ENCODE measurements at places on chromosomes 4 and X.

DNA sequence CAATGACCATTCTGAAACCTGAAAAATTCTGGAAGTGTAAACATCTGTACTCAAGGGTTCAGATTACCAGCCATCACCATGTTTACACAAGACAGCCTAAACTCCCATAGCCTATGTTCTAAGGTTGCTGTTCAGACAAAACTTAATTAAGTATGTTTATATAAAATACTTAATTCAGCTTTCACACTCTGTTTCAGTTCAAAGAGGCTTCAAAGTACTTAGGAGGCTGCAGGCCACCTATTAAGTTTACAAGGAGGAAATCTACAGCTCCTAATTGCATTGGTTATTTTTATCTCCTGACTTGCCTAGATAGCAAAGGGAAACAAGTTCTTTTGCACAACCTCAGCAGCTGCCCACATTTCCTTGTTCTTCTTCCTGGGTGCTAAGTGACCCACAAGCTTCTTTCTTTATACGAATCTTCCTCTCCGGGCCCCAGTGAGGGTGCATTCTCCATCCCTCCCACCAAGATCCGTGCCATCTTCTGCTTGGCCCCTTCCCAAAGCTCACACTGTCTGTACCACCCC is 2.0 kb downstream of the GAK start:
- DNase-seq: no peak

DNA sequence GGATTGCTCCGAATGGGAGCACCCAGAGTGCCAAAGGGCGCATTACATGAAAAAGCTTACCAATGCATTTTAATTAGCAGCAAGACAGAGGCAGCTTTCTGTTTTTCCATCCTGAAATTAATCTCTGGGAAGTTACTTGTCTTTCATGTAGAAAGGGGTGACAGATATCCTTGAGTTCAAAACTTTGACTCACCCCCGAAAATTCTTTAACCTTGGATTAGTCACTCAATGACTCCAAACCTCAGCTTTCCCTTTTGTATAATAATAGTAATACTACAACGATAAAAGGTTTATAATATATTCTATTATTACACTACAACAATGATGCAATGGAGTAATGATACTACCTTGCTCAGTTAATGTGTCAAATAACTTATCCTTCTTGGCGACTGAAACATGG is 126.3 kb downstream of the ADAMTS3 start:
- DNase-seq: no peak

DNA sequence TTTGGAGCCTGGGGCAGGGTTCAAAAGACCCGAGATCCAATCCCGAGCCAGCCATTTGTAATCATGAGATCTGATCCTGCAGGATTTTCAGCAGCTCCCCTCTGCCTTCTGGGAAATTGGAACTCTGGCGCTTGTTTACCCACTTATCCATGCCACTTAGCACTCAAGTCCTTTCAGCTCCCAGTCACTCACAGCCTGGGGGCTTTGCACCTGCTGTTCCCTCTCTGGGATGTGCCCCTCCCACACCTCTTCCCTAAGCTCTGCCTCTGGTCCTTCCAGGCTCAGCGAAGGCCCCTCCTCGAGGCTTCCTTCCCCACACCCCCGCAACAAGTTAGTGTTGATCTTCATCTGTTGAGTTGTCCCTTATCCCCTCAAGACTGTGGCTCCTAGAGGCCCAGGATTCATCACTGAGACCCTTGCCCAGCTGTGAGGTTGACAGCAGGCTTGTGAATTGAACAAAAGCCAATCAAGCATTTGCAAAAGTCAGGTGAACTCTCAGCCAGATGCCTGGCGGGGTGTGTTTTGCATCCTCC is 99.1 kb upstream of the AFAP1 start:
- no peak for DNase-seq

GRCh38 chrX:10854594-10854993 is 234.2 kb upstream of the MID1 start:
- no peak for DNase-seq

DNA sequence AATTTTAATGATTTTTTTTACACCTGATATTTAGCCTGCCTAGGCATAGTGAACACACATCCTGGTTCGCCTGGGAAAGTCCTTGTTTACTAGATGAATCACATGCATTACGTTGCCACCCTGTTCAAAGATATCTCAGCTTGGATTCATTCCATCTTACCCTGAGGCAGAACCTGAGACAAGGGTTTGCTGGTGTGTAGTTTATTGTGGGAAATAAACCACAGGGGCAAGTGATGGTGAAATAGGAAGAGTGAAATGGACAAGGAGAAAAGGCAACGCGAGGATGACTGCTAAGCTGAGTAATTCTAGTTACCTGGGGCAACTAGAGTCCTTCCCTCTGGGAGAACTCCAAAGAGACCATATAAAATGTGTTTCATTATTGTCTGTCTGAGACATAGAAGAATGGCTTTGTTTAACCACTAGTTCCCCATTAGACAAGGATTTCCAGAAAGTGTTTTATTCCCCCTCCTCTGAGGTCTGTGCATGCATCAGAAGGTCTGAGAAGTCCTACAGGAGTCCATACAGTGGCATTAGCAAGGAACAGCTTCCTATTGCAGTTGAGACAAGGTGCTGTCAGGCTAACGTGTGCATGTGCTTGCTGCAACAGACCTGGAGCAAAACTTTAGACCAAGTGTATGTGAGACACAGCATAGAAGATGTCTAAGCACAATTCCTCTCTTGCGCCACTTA is 797.3 kb upstream of the FRG1 start:
- DNase-seq: peak; percentile 8

DNA sequence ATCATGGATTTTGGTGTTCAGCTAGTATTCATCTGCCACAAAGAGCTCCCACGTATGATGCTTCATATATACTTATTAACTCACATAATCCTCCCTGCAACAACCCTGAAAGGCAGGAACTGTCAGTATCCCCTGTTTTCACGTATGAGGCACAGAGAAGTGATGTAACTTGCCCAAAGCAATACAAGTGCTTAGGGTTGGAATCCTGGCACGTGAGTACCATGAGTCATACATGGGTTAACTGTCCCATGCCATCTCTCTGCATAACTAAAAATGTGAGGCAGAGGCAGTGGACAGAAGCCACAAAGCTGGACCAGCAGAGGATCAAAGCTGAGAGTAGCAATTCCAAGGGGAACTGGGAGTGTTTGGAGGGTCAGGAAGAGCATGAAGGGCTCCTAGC is 35.7 kb upstream of the EGFL6 start:
- DNase-seq: peak; percentile 38

- no peak for DNase-seq
Observed at GRCh38 chr4:142801966-142802365, 44.1 kb downstream of the INPP4B start.

GRCh38 chrX:21989384-21989783 is 42.7 kb upstream of the PHEX start:
- no peak for DNase-seq

DNA sequence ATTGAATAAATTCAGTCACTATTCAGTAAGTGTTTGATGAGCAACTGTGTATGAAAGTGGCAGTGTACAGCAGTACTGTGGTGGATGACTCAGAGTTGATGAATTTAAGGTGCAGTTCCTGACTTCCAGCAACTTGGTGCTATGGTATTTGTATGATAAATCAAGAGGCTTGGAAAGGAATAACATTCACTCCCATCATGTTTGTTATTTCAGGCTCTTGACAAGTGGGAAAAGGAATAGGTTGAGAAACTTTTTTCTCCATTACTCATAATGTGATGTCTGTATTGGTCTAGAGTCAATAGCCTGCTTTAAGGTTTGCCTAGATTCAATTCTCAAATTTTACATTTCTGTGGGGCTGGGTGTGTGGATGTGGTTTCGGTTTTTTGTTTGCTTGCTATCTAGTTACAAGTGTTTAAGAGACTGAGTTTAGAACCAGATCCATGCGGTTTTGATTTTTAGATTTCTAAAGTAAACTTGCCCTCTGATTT is 35.1 kb upstream of the CYP2U1 start:
- peak; percentile 68 for DNase-seq

GRCh38 chr4:6112606-6113290 is 87.6 kb downstream of the JAKMIP1 start:
- no peak for DNase-seq

GRCh38 chr4:154626793-154627484 is 14.5 kb upstream of the FGG start:
- no peak for DNase-seq

DNA sequence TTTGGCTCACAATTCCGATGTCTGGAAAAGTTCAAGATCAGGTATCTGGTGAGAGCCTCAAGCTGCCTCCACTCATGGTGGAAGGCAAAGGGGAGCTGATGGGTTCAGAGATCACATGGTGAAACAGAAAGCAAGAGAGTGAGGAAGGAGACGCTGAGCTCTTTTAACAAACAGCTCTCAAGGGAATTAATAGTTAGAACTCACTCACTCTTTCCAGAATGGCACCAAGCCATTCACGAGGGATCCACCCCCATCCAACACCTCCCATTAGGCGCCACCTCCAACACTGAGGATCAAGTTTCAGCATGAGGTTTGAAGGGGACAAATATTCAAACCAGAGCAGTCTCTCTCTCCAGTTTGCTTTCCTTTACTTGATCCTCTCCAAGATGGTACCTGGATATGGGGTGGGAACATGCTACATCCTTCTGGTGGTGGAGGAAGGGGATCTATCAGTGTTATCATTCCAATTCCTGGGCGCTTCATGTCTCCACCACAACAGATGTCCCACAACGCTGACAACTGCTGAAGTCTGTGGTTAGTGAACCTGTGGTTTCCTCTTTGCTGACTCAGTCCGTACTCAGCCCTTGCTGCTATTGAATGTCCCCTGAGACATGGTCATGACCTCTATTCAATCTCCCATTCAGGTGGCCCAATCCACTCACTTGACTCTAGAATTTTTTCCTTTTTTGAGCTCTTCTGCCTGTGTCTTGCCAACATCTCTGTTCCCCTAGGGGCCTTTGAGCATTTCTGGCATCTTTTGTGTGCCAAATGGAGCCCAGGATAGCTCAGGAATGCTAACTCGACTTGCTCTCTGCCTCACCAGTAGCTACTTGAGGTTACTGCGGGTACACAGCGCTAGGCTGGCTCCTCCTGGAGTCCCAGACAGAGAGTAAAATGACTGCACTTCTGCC is 395.2 kb downstream of the MID1IP1 start:
- peak; percentile 24 for DNase-seq

All from GM04504 (cell line).